ENCODE measurements at places on chromosomes 6 and 20. TPM values are rescaled to one million over a fixed set of nuclear protein-coding genes. Genes with fewer than 3 reads are reported as not detected.
A peak's percentile ranks its signal among the peaks of the same experiment; 100 is the strongest.

GRCh38 chr6:128525406-128525805 is 5.0 kb upstream of the PTPRK start:
- no peak for DNase-seq

DNA sequence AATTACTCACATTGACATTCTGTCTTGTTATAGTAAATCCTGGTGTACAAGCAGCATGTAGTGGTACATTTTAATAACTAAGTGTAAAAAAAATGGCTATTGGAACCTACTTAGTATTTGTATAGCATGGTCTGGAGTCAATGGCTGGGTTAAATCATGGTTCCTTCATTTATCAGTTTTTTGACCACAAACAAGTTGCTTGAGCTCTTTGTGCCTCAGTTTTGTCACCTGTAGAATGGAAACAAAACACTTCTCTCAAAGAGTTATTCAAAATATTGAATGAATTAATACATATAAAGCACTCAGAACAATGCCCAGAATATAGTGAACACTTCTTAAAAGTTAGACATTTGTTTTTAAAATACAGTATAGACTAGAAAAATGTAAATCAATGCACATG is 93.2 kb upstream of the HS3ST5 start:
- DNase-seq = no peak

DNA sequence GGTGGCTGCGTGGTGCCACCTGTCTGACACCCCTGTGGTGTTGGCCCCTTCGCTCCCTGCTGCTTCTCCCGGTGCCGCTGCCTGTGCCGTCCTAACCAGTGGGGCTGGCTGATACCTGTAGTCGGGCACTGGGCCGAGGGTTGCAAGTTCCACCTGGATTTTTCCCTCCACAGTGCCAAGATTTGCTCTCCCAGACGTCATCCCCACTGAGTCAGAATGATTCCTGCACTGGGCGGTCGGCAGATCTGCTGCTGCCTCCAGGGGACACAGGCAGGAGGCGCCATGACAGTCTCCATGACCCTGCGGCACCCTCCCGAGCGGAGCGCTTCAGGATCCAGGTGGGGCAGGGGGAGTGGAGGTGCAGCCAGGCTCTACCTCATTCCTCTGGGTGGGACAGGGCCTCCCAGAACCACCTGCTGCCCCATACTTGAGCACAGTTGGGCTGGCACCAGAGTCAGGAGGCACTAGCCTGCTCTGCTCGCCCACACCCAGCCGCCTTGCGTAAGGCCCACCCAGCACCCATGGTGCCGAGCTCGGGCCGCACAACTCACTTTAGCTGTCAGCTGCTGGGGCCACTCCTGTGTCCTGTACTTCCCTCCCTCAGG is 60.2 kb downstream of the TCP11 start:
- no peak for DNase-seq

DNA sequence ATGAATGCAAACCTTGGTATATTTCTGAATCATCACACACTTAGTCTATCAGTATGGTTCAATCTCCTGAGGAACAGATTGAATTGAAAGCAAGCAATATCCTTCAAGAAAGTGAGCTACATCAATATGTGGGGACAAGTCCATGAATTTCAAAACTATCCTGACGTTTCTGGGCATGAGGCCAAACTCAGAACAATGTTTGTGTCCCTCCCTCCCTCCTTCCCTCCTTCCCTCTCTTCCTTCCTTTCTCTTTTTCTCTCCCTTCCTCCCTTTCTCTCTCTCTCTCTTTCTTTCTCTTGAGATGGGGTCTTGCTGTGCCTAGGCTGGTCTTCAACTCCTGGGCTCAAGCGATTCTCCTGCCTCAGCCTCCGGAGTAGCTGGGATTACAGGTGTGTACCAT is 27.9 kb upstream of the SYNCRIP start:
- no peak for DNase-seq

DNA sequence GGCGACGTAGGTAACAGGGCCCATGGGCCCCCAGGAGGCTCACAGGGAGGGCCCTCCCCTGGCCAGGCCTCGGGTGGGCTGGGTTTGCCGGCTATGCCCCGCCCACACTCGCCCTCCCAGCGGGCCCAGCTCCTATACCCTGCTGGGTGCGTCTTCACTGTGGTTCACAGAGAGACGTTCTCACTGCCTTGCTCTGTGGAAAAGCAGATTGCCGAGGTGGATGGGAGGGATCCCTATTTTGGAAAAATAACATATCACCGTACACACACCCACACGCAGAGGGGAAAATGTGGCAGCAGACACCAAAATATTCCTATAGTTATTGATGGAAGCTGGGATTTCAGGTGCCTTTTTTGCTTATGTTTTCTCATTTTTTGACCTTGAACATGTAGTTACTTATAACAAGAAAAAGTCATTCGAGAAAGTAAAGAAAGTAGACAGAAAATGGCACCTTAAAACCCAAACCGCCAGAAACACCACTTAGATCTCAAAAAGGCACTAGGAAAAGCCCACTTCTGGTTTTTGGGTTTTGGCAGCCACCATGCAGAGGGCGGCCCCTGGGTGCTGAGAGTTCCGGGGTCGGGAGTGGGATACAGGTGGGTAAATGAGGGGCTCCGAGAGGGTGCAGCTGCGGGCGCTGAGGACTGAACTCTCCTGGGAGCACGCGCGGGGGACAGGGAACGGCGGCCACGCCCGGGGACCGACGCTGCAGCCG is 49.4 kb downstream of the TMEM242 start:
- DNase-seq = peak; percentile 48

GRCh38 chr6:74587386-74587785 is 618.5 kb downstream of the COL12A1 start:
- no peak for DNase-seq

ARMH2 gene
- 1.8 TPM for total RNA-seq

GHRH gene
- total RNA-seq = not detected

HLA-DMB gene
- 8.5 TPM for total RNA-seq

All from activated CD4-positive, alpha-beta T cell treated with anti-CD3 and anti-CD28 coated beads, Interleukin-2, amount 10 ng/mL, durations not matched to agents 7 days and 5 days (primary cell).